Pulmonary artery endothelial cell (primary cell): ENCODE measurements at places on chromosomes 11 and 22. TPM values are rescaled to one million over a fixed set of nuclear protein-coding genes. Genes with fewer than 3 reads are reported as not detected.

Gene PRAME
- total RNA-seq = not detected in 2 replicates

DNA sequence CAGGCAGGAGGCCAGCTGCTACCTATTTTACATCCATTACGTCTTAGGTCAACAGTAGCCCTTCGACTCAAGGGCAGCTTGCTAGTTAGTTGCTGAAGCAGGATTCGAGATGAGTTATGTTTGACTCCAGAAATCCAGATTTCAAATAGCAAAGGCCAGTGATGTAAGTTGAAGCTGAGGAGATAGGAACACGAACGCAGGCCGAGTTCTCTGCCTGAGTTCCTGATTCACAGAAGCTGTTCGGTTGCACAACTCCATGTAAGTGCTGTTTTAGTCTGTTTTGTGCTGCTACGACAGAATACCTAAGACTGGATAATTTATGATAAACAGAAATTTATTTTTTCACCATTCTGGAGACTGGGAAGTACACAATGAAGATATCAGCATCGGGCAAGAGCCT, 111.2 kb downstream of the SLC1A2 start:
- DNase-seq = no peak

Gene HBG2
- total RNA-seq = not detected in 2 replicates

DNA sequence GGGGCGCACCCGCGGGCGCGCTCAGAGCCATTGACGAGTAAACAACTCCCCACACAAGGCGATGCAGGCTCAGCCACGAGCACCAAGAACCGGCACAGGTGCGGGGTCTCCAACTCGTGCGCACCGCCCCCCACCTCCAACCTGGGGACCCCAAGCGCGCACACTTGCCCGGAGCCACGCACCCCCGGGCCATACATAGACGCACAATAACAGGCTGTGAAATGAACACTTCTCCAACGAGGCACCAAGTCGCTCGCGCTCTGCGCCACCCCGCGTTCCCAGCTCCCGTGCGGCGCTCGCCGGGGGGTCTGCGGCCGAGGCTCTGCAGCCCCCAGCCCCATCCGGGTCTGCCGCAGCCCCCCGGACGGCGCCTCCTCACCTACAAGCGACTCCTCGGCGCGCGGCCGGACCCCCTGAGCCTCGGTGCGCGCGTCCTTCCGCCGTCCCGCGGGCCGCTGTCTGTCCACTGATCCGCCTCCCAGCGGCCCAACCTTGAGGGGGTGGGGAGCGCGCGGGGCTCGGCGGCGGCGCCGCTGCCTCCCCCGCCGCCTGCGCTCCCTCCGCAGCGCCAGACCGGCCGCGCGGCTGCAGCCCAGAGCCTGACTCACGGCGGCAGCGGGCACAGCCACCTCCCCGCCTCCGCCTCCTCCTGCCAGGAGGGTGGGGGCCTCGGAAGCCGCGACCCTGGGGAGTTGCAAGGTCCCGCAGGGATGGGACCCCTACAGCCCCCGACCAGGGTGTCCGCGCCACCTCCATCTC, 1.6 kb downstream of the IFITM10 start:
- DNase-seq = no peak

- DNase-seq = no peak
Observed at GRCh38 chr22:30471616-30472318, at the start of gene SEC14L3. TSS of gene SEC14L3 (minus strand) at chr22:30472017. CDS start at chr22:30471958, 59 bp downstream.

DNA sequence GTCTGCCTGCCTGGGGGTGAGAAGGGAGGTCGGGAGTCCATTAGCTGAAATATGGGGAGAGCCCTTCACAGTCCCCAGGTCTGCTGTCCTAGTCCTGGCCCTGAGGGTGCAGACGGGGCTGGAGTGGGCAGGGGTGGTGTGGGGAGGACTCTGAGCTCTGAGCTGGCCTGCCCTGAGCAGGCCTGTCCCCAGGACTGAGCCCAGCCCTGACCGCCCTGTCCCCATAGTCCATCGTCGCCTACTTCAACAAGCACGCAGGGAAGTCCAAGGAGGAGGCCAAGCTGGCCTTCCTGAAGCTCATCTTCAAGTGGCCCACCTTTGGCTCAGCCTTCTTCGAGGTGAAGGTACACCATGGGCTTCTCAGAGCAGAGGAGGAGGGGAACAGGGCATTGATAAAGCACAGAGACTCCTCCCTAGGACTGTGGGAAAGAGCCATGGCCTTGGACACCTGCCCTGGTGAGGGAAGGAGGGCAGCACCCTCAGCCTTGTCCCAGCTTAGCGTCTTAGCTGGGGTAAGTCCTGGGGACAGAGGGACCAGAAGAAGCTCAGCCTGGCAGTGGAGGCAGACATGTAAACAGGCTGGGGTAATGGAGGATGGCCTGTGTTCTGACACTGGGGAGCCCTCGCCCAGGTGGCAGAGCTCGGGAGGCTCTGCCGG, 83.7 kb downstream of the MYO7A start:
- DNase-seq = no peak

DNA sequence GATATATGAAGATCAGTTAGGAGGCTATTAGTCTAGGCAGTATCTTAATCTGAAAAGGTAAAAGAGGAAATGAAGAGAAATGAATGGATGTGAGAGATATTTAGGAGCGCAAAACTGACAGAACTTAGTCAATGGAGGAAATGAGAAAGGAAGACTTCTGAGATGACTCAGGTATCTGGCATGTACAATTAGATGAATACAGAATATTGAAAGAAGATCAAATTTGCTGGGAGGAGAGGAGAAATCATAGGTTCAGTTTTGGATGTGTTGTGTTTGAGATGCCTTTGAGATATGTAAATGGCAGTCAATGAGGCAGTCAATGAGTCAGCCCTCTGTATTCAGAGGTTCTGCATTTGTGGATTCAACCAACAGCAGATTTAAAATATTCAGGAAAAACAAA, 42.9 kb upstream of the GAB2 start:
- DNase-seq = no peak

Gene THYN1
- total RNA-seq = 76.8 and 82.0 TPM in 2 replicates

DNA sequence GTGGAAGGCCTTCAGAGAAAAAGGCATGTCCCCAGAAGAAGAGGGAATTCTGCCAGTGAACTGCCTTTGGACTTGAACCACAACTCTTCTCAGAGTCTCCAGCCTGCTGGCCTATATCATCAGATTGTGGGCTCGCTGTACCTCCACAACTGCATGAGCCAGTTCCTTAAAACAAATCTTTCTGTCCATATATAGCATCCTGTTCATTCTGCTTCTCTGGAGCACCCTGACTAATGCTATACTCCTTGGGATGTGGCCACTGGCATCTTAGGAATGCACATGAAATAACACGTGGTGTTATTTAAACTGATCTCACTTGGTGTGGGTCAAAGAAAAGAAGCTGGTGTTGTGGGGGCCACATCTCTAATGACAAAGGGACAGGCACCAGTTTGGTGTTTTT, 58.3 kb upstream of the VSTM5 start:
- no peak for DNase-seq

Gene THY1
- not detected in 2 replicates for total RNA-seq

Gene BAD
- 60.7 and 84.5 TPM in 2 replicates for total RNA-seq

GRCh38 chr22:27386186-27386585, 415.4 kb downstream of the MN1 start:
- DNase-seq = no peak
